ENCODE measurements at places on chromosomes 1 and 21.

DNA sequence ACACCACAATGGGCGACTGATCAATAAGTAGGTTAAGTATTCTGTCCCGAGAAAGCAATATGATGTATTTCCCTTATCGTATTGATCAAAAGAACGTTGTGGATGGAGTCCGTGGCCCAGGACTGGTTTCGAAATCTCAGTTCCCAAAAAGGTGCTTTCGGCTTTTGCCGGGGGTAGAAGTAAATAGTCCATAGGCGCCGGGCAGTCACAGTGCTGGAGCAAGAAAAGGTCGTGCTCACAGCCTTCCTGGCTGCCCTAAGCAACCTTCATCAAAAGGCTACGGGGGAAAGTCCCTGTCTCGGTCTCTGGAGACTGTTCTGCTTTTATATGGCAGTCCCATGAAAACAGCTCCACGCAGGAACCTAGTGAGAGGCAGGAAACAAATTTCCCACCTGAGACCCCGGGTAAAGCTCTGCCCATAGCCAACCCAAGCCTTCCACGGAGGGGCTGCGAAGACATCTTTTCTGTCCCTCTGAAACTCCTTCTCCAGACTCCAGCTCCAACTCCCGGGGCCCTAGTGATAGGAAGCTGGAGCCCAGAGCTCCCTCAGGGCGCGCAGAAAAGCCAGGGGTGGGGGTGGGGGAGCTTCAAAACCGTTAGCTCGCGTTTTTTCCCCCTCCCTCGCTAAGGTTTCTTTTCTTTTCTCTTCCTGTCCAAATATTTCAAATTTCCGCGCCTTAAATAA lies 7.0 kb downstream of the CDKN2C start:
- peak; percentile 78 for DNase-seq

GRCh38 chr1:185468626-185469025 lies 151.6 kb upstream of the IVNS1ABP start:
- no peak for DNase-seq

GRCh38 chr1:245715291-245715701 lies 560.5 kb downstream of the KIF26B start:
- DNase-seq, result no peak

DNA sequence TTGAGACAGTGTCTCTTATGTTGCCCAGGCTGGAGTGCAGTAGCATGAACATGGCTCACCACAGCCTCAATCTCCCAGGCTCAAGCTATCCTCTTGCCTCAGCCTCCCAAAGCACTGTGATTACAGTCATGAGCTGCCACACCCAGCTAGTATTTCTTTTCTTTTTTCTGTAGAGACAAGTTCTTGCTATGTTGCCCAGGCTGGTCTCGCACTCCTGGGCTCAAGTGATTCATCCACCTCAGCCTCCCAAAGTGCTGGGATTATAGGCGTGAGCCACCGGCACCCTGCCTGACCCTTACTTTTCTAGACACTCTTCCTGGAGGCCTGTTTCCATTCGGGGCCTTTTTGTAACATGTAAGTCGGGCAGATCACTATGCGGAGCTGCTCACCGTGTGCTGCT lies 30.1 kb upstream of the SRP9 start:
- no peak for DNase-seq

DNA sequence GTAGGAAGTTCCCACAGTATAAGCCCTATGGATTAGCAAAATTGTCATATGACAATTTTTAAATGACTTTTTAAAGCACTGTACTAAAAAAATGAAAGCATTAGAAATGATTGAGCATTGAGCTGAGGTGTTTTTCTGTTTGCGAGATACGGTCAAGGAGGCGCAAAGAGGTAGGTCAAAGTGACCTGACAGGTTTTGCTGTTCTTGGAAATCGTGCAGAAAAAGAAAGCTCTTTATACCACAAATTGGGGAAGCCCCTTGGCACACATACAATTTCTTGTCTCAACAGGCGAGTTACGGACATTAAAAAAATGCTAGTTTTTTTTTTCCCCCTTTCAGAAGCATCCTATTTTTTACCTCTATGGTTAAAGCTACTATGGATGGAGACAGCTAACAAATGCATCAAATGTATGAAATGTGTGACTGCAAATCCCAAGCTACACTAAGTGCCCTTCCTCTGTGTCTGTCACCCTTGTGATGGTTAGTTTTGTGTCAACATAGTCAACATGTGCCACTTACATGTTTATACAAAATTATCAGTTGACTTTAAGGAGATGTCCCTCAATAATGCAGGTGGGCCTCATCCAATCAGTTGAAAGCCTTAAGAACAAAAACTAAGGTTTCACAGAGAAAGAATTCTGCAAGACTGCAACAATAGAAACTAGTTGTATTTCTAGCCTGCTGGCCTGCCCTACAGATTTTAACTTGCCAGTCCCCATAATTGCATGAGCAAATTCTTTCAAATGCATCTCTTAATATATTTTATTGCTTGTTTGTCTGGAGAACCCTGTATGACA lies 29.3 kb downstream of the CRYZ start:
- peak; percentile 26 for DNase-seq

DNA sequence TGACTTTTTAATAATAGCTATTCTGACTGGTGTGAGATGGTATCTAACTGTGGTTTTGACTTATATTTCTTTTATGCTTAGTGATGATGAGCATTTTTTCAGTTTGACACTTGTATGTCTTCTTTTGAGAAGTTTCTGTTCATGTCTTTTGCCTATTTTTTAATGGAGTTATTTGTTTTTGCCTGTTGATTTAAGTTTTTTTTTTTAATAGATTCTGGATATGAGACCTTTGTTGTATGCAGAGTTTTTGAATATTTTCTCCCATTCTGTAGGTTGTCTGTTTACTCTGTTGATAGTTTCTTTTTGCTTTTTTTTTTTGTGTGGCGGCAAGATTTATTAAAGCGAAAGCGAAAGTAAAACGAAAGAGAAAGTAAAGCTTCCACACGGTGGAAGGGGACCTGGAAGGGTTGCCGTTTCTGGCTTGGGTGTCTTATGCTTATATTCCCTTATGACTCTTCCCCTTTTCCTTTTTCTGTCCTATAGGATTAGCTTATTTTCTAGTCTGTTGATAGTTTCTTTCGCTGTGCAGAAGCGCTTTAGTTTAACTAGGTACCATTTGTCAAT lies 67.6 kb downstream of the TBX19 start:
- peak; percentile 76 for DNase-seq

DNA sequence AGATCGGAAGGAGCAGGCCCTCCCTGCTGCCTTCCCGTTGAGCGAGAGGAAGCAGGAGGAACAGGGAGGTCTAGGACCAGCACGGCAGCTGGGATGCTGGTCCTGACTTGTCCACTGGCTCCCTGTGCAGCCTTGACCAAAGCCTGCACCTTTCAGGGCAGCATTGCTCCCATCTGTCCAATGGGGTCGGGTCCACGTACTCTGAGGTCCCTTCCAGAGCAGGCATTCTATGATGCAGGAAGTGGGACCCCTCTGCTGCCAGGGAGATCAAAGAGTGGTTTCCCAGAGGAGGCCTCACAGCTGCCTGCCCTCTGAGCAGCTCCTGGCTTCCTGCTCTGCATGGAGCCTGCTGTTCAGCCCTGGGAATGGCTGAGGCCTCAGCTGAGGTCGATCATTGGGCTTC lies 21.7 kb upstream of the ZNF362 start:
- DNase-seq, result no peak

- no peak for DNase-seq
Observed at GRCh38 chr1:206447792-206448191, 22.5 kb upstream of the IKBKE start.

- DNase-seq, result no peak
Observed at GRCh38 chr1:171919891-171920887, 78.9 kb downstream of the DNM3 start.

GRCh38 chr1:94329986-94330385 lies 88.2 kb upstream of the ABCD3 start:
- DNase-seq, result no peak

- DNase-seq, result no peak
Observed at GRCh38 chr1:29703596-29704370, 467.5 kb downstream of the PTPRU start.

- peak; percentile 89 for DNase-seq
Observed at GRCh38 chr1:200979574-200980451, 43.7 kb downstream of the KIF21B start.

DNA sequence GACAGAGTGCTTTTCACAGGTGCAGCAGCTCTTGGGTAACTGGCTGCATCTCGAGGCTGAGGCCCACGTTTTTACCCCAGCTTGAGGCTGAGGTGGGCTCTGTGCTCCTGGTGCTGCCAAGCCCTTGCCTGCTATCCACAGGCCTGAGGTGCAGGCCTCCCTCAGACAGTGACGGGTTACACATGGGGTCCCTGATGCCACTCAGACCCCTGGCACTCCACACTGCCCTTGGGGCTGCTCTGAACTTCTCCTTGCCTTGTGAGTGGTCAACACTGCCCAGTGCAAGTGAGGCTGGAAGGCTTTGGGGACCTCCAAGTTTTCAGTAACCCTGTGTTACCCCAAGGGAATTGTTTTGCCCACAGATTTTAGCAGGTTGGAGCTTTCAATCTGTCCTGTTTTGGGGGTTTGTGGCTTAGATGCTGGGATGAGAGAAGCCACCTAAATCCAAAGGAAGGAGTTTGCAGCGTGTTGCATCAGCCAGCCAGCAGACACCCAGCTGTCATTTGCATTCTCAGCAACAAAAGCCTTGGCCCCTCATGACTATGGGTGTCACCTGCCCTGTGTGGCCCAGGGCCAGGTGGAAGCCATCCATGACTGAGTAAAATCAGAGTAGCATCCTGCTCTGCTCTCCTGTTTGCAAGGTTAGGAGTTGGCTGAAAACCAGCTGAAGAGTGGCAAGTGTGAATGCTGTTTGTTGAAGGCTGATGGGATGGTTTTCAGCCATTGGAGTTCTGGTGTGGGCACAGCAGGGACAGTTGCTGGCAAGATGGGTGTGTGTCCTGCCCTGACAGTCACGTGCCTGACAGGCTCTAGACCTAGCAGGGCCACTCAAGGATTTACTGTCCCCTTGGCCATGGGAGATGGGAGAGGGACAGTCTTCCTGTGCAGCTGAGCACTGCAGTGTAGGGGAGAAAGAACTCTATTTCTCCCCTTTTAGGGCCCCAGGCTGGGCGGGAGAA lies 3.2 kb downstream of the RNF187 start:
- DNase-seq, result peak; percentile 61

- DNase-seq, result no peak
Observed at GRCh38 chr1:33654267-33654834, 181.9 kb downstream of the ZSCAN20 start.

- no peak for DNase-seq
Observed at GRCh38 chr1:161099090-161099802, 1.1 kb downstream of the KLHDC9 start.

DNA sequence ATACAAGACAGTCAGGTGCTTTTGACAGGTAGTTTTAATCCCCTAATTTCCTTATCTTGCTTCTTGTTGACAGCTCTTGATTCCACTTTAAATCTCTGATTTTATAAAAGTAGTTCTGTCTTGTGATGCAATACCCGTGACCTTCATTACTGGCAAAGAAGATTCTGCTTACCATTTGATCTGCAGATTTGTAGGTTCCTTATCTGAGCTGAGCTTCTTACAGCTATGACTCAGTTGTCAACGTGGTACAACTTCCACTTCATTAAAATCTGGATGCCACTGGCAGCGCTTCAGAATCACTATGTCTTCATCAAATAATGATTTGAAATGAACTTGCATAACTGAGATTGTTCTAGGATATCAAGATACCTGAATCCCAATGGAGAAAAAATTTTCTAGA lies 543.6 kb upstream of the B3GALT2 start:
- DNase-seq, result peak; percentile 26

DNA sequence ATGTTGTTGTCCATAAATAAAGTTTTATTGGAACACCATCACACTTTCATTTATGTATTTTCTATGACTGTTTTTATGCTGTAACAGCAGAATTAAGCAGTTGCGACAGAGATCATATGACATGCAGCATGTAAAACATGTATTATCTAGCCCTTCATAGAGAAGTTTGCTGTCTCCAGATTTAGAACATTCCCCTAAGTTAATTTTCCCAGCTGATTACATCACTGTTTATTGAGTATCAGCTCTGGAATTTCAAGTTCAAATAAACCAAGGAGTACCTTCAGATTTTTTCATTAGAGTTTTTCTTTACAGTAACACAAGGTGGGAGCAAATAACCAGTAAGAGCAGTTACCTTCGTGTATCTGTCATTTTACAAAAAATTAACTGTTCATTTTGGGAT lies 792.8 kb downstream of the USP25 start:
- DNase-seq, result no peak

GRCh38 chr1:81232420-81232819 lies 568.3 kb upstream of the ADGRL2 start:
- no peak for DNase-seq

DNA sequence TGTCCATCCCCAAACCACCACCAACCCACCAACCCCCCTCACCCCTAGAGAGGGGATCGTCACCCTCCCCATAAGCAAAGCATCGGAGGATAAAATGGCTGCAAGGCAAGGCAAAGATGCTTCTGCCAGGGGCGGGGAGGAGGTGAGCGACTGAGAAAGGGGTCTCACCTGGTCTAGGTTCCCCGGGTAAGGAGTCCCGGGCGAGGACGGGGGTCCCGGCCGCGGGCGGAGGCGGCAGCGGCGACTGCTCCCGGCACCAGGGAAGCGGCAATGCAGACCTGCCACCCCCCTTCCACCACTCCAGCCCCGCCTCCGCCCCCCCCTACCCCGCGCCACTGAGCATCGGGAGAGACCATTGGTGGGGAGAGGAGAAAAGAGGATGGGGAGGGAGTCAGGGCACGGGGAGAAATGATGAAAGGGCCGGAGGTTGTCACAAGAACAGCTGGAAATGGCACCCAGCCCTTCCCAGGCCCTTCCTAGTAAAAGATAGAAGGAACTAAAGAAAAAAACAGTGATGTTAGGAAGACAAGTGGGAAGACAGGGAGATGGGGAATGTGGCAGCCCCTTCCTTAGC lies at the start of gene SV2A:
TSS of gene SV2A (minus strand) at position 274 of the 574 bp plus-strand sequence. CDS start 4,004 bp downstream, outside the sequence.
- DNase-seq, result peak; percentile 80

DNA sequence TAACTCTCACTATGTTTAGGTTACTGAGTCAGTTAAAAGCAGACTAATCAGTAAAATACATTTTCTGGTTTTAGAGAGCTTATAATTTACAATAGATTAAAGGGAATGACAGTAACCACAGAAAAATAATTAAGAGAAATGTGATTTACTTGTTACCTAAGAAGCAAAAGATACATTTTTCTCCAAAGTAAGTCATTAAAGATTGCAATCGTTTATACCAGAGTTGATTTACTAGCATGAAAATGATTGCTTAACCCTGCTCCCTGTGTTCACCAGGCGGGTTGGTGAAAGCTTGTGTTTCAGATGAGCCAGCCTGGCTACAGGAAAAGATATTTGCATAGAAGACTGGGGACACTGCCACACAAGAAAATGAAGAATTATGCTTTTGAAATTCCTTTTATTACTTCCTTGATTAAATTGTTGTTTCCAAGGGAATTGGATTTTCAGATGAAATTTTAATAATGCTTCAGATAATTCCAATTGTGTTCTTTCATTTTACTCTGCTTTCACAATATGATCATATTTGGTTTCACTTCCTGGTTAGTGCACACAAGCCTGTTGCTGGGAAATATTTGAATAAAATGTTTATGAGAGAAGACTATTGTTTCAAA lies 27.9 kb downstream of the LRRC8B start:
- DNase-seq, result no peak

GRCh38 chr21:45040739-45041138 lies 33.6 kb upstream of the ADARB1 start:
- no peak for DNase-seq
